ENCODE measurements at places on chromosomes 7 and 10.

DNA sequence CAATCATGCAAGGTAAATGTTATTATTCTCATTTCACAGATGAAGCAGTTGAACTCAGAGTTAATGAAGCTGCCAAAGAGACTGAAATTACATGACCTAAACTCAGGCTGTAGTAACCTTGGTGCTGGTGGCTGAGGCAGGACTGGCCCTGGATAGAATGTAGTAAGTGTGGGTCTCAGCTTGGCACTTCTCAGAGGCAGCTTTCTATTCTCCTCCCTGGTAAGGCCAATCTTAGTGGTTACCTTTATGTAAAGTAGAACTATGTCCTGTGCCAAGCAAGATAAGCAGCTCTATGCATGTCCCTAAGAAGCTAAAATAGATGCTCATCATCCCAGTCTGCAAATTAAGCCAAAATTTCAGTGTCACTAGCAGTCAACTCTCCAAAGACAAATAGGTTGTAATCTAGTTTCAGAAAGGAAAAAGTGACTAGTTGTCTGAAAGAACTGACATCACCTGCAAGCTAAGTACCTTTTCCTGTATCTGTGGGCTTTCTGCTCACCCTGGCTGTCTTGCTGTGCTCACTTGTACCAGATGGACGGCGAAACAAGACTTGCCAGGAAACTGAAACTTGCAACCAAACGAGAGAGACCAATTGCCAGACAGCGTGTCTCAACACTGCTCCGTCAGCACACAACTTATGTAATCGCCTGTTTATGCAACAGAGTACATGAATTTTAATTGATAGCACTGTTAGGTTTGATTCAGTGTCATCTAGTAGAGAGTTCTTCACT lies 43.7 kb downstream of the CH25H start:
- DNase-seq = no peak

DNA sequence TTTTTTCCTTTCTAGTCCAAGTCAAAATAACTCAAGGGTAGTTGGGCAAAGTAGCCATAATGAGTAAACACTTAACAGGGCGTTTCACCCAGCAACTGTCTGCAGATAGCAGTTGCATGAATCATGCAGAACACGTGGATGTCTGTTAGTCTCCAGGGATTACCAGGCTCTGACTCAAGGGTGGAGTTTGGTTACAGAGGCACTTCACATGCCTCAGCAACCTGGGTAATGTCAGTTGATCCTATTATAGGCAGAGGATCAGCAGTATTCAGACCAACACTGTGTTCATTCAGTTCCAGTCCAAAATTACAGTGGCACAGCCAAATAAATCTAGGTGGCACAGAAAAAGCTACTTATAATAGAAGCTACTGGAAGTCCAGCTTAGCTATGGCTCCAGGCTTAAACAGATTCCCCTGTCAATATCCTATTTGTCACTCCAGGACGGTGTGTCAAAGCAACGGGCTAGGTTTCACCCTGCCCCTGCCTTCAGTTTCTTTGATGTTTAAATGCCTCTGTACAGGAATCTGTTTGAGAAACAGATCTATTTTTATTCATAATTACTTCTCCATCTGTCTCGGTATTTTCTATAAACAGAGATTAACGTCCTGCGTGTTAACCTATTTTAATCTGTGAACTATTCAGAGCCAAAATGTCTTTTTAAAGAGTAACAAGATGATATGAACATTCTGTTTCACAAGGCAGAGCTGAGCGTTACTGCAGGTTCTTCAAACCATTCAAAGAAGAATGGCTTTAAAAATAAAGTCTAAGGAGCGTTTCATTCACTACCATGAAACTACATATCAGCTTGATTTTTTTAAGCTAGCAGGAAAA lies 162.6 kb upstream of the AKR1E2 start:
- DNase-seq = peak; percentile 98

DNA sequence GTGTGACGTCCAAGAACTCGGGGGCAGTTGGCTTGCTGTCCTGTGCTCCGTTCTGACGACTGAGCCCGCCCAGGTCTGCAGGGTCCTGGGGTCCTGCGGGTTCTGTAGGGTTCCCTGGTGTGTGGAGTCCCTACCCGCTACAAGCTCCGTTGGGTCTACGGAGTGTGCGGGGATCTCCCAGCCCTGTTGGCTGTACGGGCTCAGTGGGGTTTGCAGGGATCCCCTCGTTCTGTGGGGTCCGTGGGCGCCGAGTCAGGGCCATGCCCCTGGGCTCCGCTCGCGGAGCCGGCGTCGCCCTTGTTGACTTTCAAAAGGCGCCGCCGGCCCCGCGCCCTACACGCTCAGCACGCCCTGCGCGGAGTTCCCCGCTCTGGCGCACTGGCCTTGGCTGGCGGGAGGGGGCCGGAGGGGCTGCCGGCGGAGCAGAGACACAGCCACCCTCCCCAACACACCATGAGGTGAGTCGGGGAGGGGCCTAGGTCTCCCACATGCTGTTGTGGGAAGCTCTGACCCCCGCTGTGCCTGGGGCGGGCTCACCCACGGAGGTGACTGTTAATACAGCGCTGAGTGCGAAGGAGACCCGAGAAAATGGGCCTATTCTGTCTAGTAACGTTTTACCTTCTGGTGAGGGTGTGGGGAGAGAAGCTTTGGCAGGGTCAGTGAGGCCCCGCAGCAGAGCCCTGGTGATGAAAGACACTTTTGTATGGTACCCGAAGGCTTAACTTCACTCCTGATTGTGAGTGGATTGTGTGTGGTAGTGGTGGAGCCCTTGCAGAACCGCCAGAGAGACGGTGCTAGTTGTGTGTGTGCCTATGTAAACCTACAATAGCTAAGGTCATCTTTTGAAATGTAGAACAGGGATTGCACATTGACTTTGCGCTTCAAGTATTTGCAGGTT lies 8.1 kb downstream of the TASOR2 start:
- peak; percentile 36 for DNase-seq

- DNase-seq = no peak
These were observed 27.1 kb downstream of the EEPD1 start for GRCh38 chr7:36180121-36180520.

DNA sequence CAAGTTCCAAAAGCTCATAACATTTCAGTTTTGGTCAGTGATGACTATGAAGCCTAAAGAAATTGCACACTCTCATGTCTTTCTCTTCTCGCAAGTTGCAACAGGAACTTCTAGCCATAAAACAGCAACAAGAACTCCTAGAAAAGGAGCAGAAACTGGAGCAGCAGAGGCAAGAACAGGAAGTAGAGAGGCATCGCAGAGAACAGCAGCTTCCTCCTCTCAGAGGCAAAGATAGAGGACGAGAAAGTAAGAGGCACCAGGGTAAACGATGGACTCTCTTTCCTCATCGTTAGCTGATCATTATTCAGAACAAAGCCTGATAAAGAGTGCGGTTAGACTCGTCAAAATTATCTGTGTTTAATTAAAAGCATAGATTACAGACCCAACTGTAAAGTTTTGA lies 94.7 kb downstream of the HDAC9 start:
- DNase-seq = no peak

- no peak for DNase-seq
These were observed 3.9 kb upstream of the PVRIG start for GRCh38 chr7:100215895-100216294.

DNA sequence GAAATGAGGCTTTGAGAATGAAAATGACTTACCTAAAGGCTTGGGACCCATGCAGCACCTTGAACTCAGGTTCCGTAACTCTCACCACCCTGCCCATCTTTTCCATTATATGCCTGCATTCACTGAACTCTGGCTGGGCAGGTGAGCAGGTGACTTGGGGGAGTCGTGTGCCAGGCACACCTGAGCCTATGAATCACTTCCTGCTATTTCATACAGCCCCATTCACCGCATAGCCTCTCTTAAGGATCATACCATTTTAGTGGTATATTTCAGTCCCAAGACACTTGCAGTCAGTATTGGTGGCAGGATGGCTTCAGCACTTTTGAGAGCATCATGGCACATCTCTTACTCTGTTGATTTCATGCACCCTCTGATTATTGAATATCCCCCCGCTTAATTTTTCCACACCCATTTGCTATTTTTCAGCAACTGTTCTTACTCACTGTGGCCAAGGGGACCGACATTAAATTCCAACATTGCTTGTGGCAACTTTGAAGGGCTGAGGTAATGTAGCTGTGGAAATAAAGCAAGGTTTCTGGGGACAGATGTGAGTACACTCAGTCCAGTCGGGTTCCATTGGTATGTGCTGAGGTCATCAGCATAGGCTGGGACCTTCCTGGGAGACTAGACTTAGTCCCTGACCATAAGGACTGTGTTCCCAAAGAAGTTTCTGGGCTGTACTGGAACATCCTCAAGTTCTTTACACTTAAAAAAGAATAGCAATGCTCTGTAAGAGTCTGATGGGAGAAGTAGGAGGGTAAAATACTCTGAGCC lies 39.8 kb upstream of the ZNF438 start:
- DNase-seq = peak; percentile 84

- DNase-seq = no peak
These were observed 145.6 kb downstream of the GLCCI1 start for GRCh38 chr7:8114175-8114574.

- no peak for DNase-seq
These were observed 1.8 kb upstream of the ZNF467 start for GRCh38 chr7:149775176-149775556.

DNA sequence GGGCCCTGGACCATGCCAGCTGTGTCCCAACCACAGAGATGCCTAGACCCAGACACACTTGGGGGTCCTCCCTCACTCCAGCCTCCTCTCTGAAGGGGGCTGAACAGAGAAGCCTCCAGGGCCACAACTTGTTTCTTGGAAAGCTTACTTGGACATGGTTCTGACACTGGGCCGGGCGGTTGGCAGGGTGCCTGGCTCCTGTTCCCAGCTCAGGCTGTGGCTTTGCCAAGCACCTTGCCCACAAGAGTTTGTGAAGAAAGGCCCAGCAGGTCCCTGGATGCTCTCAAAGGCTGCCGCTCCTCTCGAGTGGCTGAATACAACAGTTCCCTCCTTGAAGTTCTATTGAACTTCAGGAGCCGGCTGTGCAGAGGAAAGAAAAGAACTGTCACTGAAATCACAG lies 181.6 kb downstream of the PTPN20 start:
- DNase-seq = no peak

GRCh38 chr7:28840592-28840995 lies 117.5 kb downstream of the TRIL start:
- peak; percentile 38 for DNase-seq

GRCh38 chr10:128275388-128276177 lies 149.4 kb upstream of the MKI67 start:
- DNase-seq = no peak

GRCh38 chr7:85162721-85163120 lies 24.1 kb downstream of the SEMA3D start:
- DNase-seq = no peak

DNA sequence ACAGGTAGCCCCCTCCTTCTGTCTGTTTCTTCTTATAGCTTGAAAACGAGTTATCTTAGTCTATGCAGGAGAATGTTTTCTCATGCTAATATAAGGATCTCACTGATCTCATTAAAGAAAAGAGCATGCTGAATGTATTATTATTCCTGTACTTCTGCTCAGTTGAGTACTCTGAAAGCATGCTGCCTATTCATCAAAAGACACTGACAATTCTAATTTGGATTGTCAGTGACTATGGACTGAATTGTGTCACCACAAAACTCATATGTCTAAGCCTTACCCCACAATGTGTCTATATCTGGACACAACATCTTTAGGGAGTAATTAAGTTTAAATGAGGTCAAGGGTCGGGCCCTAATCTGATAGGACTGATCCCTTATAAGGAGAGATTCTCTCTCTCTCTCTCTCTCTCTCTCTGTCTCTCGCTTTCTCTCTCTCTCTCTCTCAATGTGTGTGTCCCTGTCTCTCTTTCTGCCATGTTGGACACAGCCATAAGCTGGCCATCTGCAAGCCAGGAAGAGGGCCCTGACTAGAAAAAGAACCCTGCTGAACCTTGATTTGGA lies 98.4 kb downstream of the GNAT3 start:
- DNase-seq = no peak

DNA sequence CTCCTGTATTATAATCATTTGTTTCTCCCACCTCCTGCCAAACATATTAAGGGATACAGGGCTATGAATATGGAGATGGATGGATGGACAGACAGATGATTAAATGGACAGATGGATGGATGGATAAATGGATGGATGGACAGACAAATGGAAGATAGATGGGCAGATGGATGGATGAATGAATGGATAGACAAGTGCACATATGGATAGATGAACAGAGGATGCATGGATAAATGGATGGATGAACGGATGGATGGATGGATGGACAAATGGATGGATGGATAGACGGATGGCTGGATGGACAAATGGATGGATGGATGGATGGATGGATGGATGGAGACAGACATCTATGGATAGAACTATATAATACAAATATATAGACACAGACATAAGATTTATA lies 59.8 kb downstream of the EBF3 start:
- no peak for DNase-seq

- DNase-seq = no peak
These were observed 292.6 kb upstream of the MGMT start for GRCh38 chr10:129174232-129175014.

DNA sequence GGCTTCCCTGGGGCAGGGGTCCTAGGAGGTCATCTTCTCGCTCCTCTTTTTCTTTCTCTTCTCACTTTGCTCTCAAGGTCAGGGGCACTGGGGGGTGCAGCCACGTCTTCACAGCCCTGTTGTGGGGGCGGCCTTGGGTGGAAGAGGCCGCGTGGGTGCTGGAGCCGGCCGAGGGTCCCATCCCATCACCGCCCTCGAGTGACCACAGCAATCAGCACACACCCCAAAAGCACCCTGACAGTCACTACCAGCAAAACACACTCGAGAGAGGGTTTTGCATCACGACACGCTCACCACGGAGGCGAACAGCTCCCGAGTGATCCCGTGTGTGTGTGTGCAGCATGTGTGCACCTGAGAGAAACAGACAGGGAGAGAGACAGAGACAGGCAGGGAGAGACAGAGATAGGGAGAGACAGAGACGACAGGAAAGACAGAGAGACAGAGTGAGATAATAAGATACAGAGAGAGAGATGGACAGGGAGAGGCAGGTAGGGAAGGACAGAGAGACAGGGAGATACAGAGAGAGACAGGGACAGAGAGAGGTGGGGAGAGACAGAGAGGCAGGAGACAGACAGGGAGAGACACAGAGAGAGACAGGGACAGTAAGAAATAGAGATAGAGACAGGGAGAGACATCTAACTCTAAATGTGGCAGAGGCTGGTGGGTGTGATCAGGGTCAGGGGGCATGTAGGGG lies 100.9 kb downstream of the WDR37 start:
- no peak for DNase-seq

All from SW480 (cell line).